Progenitor cell of endocrine pancreas (in vitro differentiated cells): ENCODE measurements at places on chromosomes 1 and 21.

DNA sequence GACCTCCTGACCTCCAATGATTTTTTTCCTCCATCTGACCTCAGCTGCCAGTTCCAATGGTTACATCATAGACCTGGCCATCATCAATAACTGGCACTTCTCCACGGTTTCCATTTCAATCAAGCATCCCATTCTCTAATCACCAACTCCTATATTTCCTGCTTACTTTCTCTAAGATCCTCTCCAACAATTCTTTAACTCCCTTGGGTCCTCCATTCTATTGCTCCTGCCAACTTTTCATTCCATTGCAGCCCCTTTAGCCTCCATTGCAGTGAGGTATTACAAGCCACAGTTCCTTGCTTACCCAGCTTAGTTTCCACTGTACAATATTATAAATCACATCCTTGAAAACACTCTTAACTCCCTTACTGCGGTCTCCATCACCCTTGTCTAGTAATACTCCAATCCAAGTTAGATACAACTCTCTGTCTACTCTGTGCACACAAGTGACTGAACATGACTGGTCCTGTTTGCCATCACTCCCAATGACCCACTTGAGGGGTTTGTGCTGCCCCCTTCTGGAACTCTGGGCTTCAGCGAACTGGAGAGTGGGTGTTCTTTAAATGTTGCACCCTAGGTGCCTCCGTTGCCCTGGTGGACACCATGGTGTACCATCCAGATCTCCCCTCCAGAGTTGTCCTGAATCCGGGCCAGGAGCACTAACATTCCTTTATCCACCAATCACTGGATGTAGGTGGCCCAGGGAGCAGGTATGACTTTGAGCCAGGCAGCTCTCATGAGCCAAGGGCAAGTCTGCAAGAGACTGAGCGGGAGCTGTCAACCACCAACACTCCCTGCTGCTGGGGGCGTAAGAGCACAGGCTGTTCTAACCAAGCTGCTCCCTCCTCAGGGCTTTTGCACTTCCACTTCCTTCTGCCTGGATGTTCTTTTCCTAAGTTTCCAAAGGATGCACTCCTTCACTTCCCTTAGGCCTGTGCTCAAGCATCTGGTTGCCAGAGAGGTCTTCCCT is 3.7 kb upstream of the FNDC7 start:
- H3K4me3 ChIP-seq: no peak overlapping the region
- H3K4me1 ChIP-seq: peaks cover 2% of the 10 kb centered on the region
- H3K36me3 ChIP-seq: no peaks in the 10 kb centered on the region
- H3K27me3 ChIP-seq: peaks cover 3% of the 10 kb centered on the region
- H3K27ac ChIP-seq: no peak overlapping the region

DNA sequence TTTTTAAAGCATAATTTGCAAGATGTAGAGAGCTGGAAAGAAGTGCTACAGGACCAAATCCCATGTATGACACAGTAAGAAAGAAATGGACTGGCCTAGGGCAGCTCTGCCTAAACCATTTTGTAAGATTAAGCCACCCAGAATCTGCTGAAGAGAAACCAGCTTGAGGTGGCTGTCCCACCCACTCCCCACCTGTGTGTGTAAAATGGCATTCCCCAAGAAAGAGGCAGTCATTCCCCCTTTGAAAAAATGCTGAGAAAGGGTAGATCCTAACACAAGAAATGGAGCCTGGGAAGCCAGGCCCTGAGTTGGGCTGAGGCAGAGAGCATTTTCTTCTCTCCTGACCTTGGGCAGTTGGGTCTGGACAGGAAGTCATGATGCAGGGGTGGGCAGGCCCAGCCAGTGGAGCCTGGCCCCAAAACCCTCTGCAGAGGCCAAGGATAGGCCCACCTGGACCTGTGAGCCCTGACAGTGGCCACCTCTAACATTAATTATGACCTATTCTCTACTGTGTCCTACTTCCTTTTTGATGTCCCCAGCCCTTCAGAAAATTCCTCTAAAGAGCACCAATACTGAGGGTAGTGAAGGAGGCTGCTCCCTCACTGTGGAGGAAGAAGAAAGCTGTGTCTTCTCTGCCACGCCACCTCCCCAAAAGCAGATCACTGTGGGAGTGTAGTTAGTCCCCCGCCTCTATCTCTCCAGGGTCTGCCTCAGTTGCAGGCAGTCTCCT is 94.0 kb downstream of the EDEM3 start:
- no peak overlapping the region for H3K27ac ChIP-seq
- DNase-seq: no peak
- H3K36me3 ChIP-seq: no peaks in the 10 kb centered on the region
- H3K27me3 ChIP-seq: peaks cover 24% of the 10 kb centered on the region
- peaks cover 6% of the 10 kb centered on the region for H3K4me1 ChIP-seq

- H3K27me3 ChIP-seq: peaks cover 2% of the 10 kb centered on the region
- H3K4me1 ChIP-seq: no peaks in the 10 kb centered on the region
- no peaks in the 10 kb centered on the region for H3K36me3 ChIP-seq
- H3K27ac ChIP-seq: no peak overlapping the region
These were observed 32.8 kb upstream of the GREM2 start for GRCh38 chr1:240644732-240645131.

GRCh38 chr1:246450611-246451251 is 56.3 kb downstream of the SMYD3 start:
- H3K4me1 ChIP-seq: no peaks in the 10 kb centered on the region
- no peak overlapping the region for H3K4me3 ChIP-seq
- H3K27ac ChIP-seq: no peak overlapping the region
- no peaks in the 10 kb centered on the region for H3K27me3 ChIP-seq
- peaks cover 1% of the 10 kb centered on the region for H3K36me3 ChIP-seq
- no peak for DNase-seq

GRCh38 chr1:187588917-187589316 is 760.2 kb downstream of the PLA2G4A start:
- no peaks in the 10 kb centered on the region for H3K4me1 ChIP-seq
- H3K27me3 ChIP-seq: no peaks in the 10 kb centered on the region
- DNase-seq: no peak
- no peak overlapping the region for H3K27ac ChIP-seq
- H3K4me3 ChIP-seq: no peak overlapping the region

GRCh38 chr1:207404849-207405525 is 49.1 kb upstream of the CR2 start:
- H3K36me3 ChIP-seq: no peaks in the 10 kb centered on the region
- DNase-seq: no peak
- H3K4me1 ChIP-seq: no peaks in the 10 kb centered on the region
- H3K4me3 ChIP-seq: no peak overlapping the region

- no peaks in the 10 kb centered on the region for H3K27me3 ChIP-seq
- H3K27ac ChIP-seq: no peak overlapping the region
- DNase-seq: no peak
- peaks cover 2% of the 10 kb centered on the region for H3K36me3 ChIP-seq
- no peak overlapping the region for H3K4me3 ChIP-seq
These were observed 75.7 kb downstream of the DISC1 start for GRCh38 chr1:231702331-231702730.

DNA sequence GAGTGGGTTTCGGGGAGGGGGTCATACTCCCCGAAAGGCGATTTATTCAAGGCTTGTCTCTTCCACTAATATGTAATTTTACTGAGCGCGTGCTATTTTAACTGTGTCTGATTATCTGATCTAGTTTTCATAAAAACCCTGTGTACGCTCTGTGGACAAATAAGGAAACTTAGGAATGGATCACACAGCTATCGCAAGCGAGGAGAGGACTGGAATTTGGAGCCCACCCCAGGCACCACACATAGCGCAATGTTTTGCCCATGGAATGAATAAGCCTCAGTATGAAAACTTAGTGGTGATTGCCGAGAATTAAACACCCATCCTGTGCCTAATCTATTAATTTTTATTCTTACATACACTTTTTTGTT is 9.8 kb upstream of the RAB42 start:
- H3K36me3 ChIP-seq: peaks cover 18% of the 10 kb centered on the region
- DNase-seq: no peak
- peak overlapping the region; percentile 95 for H3K27ac ChIP-seq
- H3K4me3 ChIP-seq: peak overlapping the region; percentile 87
- peaks cover 19% of the 10 kb centered on the region for H3K4me1 ChIP-seq
